ENCODE measurements at places on chromosomes 3 and 15.

DNA sequence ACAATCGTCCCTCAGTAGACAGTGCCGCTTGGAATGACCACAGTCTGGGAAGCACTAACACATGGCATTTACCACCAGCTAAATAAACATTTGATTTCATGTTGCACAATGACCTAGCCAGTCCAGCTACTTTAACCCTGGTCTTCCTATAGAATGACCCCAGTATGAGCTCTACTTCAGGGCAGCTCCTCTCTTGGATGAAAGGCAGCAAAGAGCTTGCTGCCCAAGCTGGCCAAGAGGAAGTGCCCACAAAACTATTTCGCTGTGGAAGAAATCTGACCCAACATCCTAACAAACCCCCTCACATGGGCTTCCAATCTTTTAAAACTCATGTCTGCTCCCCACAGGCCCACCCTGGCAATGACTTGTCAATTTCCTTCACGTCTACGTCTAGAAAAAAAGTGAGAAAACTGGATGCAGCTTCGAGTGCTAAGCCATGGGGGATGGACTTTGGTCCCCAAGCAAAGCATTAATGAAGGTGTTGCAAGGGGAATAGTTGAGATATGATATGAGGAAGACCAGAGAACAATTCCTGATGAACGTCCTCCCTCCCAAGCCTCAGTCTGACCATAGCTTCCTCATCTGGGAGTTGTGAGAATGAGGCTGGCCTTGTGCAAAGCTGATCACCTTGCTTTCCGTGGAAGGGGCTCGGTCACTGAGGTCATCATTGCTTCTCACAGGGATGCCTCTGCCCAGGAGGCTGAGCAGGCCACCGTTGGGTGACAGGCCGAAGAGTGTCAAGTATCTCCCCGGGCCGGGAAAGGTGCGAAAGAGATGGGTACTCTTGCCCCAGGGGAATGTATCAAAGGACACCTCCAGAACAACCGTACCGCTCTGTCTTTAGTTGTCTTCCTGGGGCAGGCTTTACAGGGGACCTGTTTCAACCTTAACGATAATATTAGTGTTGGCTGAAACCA lies 964 bp downstream of the SLC25A20 start:
- no peak for DNase-seq

DNA sequence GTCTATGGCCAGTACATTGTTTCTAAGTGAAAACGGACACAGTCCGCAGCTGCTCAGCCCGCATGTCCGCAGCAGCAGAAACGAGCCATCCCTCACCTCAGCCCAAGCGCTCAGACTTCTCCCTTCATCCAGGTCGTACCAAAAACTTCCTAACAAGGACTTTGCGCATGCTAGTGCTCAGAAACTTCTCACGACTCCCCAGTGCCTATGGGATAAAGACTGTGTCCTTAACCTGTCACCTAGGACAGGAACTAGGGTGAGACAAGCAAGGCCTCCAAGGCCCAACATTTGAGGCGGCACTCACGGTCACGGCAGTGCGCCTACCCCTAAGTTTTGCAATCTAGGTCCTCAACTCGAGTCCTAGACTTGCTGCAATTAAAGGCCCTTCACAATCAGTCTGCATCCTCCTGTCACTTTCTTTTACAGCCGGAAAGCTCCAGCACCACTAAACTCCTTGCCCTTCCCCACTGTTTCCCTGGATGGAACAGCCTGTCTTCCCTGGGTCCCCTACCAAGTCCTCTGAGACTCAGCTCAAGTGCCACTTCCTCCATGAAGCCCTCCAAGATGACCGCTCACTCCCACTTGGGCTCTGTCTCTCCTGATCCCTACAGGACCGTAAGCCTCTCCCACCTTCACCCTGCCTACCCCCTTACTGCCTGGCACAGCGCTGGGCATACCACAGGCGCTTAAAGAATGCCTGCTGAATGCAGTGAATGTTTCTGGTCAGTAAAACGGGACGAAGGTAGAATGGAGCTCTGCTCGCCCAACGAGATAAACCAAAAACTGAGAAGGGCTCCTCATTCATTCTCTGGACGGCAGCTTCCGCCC lies 1.2 kb downstream of the CLN6 start:
- no peak for DNase-seq

- no peak for DNase-seq
These were observed 227.6 kb upstream of the BHLHE40 start for GRCh38 chr3:4751502-4752101.

- no peak for DNase-seq
These were observed 1.5 kb downstream of the CIB1 start for GRCh38 chr15:90232196-90232595.

GRCh38 chr3:106631373-106632108 lies 745.7 kb upstream of the CCDC54 start:
- DNase-seq = no peak

DNA sequence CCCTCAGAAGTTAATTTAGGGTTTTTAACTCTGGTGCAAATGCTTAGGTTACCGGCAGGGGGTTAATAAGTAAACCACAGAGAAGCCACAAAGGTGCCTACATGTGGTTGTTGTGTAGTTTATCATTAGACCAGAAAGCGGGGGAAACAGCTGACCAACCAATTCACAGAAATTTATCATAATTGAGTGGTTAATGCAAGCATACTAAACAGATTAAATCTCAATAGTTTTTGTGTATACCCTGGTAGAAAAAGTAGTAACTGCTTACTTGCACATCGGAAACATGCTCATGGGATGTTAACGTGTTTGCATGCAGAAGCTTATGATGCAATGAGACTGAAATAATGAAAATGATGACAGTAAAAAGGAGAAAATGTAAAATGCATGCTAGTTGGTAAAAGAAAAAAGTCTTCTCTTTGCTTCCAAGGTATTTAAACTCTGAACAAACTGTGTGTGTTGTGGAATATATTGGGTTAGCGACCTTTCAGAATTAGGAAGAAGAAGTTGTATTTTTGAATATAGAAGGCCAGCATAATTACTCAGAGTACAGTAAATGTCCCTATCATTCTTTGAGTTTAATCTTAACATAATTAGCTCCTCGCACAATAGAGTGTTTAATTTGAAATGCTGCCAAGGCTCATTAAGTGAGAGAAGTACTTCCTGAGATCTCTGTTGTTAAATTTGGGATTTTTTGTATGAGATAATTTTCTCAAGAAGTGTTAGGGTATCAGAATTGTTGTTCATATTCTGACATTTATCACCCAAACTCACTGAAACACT lies 316.2 kb downstream of the PTPRG start:
- no peak for DNase-seq

- no peak for DNase-seq
These were observed 63.9 kb downstream of the IQSEC1 start for GRCh38 chr3:13009132-13009945.

Data from stimulated activated CD4-positive, alpha-beta T cell treated with anti-CD3 and anti-CD28 coated beads, Interleukin-1b, Interleukin-23, amount 100 ng/mL, for 1 hour (primary cell).